ENCODE measurements at places on chromosomes 7 and 10. TPM values are rescaled to one million over a fixed set of nuclear protein-coding genes. Genes with fewer than 3 reads are reported as not detected.

The DNAJC30 gene
- total RNA-seq = 3.1 TPM

The PSPH gene
- 19.8 TPM for total RNA-seq

The TBX20 gene
- total RNA-seq = not detected

The FAM24B gene
- total RNA-seq = 3.9 TPM

The TRIL gene
- total RNA-seq = 10.9 TPM

The AKR1D1 gene
- total RNA-seq = not detected

The EGR2 gene
- total RNA-seq = 1.6 TPM

The PDE6C gene
- not detected for total RNA-seq

The TDRD1 gene
- under 0.01 TPM for total RNA-seq

The ANKRD26 gene
- 32.3 TPM for total RNA-seq

The ACHE gene
- total RNA-seq = 16.1 TPM

The ARHGAP22 gene
- 2.2 TPM for total RNA-seq

- DNase-seq = no peak
Measured at GRCh38 chr10:122530177-122530576, 30.4 kb upstream of the DMBT1 start.

DNA sequence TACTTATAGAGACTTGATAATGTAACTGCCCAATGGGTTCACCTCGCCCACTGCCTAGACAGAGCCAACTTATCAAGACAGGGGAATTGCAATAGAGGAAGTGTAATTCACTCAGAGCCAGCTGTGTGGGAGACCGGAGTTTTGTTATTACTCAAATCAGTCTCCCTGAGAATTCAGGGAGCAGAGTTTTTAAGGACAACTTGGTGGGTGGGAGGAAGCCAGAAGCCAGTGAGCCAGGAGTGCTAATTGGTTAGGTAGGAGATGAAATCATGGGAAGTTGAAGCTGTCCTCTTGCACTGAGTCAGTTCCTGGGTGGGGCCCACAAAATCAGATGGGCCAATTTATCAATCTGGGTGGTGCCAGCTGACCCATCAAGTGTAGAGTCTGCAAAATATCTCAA is 20.1 kb upstream of the C7orf33 start:
- no peak for DNase-seq

DNA sequence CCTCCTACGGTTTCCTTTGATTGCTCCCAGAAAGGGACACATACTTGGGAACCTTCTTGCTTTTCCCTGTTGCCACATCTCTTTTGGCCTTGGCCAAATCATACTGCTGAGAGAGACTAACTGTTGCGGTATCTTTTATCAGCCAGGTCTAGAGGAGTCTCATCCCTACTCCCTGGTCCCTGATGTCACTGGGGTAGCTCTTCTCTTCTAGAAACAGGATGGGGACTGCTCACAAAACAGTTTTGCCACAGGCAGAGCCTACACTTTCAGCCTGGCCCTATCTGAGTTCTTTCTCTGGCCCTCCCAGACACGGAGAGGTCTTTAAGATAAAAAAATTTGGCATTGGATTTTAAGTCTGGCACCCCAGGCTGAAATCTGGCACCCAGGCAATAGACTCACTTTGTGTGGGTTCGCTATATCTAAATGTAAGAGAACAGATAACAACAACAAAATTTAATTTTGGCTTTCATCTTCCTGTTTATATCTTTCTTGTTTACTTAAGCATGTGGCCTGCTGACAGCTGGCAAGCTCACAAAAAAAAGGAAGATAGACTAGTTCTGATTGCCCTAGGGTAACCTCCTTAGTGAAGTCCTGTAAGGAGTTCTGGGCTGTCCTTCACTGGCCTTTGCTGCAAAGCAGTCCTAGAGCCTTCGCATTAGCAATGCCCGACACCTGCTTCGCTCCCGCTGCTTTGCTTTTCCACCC is 228.3 kb upstream of the NPVF start:
- no peak for DNase-seq

GRCh38 chr10:282294-283139 is 147.3 kb downstream of the ZMYND11 start:
- no peak for DNase-seq

GRCh38 chr10:33460505-33461294 is 126.2 kb upstream of the NRP1 start:
- no peak for DNase-seq

GRCh38 chr7:15781944-15782343 is 95.5 kb upstream of the MEOX2 start:
- no peak for DNase-seq

- no peak for DNase-seq
Measured at GRCh38 chr10:3476186-3476585, 303.6 kb upstream of the PITRM1 start.

DNA sequence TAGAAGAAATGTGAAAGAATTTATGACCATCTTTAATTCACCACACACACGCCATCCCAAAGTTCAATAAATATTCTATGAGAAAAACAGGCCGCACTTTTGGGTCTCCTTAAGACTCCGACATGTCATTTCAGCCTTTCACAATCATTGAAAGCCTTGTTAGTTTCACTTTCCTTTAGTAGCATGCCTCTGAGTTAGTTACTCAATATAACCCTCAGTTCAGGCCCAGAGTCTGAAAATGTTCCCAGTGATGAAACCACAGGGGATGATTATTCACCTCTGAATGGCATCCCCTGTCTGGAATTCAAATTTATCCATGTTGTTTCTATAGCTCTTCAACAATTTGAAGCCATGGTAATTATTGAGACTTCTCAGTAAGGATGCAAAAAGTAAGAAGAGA is 278.1 kb upstream of the NRP1 start:
- no peak for DNase-seq

GRCh38 chr10:51892965-51893658 is 193.7 kb upstream of the CSTF2T start:
- no peak for DNase-seq

DNA sequence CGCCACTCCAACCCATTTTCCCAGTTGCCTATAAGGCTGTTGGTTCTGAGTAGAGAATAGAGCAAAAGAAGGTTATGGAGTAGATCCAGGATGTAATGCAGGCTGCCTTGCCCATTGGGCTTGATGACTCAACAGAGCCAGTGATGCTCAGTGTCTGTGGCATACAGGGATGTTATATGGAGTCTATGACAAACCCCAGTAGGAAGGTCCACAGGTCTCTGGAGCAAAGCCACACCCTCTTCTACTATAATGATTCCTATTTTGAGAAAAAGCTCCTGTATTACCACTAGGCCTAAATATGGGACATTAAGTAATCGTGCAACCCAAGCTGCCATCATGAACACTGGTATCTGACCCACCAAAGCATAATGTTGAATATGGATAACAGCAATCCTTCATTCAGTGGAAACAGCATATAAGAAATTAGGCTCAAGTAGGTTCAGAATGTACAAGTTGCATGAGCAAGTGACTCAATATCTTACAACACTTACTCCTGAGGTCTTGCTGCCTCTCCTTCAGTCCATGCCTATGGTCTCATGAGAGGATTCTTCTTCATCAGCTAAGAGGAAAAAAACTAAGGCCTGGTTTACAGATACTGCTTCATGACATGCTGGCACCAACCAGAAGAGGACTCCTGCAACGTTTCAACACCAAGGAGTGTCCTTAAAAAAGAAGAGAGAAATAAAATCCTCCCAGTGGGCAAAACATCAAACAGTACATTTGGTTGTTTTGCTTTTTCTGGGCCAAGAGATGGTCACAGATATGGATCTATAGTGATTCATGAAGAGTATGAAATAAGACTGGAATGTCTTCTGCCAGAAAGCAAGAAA is 14.8 kb upstream of the FHIP2A start:
- DNase-seq = no peak

DNA sequence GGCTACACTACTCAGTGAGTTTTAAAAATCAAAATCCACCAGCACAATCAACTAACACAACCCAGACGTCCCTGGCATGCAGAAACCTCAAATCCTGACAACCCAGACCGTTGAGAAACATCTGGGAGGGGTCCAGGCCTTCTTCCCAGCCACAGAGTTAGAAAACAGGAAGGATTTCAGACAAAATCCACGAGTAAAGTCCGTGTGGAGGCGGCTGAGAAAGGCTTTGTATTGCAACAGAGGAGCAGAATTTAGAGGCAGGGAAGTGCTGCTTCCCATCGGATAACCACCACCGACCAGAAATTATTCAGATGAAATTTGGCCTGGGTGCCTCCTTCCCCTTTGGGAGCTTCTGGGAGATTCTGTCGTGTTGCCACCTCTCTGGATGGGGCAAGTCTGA is 61.5 kb downstream of the TNS3 start:
- DNase-seq = no peak

DNA sequence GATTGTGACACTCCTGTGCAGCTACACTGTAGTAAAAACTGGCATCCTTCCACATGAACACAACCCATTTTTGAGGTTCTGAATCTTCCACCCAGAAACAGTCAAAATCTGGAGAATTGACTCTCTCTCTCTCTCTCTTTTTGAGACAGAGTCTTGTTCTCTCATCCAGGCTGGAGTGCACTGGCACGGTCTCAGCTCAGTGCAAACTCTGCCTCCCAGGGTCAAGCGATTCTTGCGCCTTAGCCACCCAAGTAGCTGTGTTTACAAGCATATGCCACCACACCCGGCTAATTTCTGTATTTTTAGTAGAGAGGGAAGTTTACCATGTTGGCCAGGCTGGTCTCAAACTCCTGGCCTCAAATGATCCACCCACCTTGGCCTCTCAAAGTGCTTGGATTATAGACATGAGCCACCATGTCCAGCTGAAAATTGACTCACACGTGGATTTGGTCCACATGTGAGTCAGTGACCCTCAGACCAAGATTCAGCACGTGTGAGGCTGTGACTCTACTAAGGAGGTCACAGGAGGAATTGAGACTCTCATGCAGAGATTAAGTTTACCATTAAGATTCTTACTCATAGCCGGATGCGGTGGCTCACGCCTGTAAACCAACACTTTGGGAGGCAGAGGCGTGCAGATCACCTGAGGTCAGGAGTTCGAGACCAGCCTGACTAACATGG is 12.1 kb upstream of the ZNF107 start:
- DNase-seq = no peak

- no peak for DNase-seq
Measured at GRCh38 chr7:155455132-155455693, 2.7 kb upstream of the EN2 start.

- DNase-seq = no peak
Measured at GRCh38 chr7:150951521-150951920, 26.6 kb downstream of the KCNH2 start.

DNA sequence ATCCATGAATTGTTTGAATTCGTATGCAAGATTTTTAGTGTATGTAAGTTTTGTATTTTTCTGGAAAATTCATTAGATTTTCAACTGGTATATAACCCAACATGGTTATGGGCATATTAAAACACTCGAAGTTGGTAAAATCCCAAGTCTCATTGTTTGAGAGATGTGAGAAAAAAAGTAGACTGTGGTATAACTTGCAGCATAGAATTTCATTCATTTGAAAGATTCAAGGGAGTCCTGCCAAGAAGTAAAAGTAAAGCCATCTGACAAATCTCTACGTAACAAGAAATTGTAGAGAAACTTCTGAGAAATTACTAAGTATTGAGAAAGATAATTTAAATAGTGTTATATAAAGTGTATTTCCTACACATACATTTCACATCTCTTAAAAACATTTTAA is 40.2 kb downstream of the SEMA3E start:
- DNase-seq = no peak

DNA sequence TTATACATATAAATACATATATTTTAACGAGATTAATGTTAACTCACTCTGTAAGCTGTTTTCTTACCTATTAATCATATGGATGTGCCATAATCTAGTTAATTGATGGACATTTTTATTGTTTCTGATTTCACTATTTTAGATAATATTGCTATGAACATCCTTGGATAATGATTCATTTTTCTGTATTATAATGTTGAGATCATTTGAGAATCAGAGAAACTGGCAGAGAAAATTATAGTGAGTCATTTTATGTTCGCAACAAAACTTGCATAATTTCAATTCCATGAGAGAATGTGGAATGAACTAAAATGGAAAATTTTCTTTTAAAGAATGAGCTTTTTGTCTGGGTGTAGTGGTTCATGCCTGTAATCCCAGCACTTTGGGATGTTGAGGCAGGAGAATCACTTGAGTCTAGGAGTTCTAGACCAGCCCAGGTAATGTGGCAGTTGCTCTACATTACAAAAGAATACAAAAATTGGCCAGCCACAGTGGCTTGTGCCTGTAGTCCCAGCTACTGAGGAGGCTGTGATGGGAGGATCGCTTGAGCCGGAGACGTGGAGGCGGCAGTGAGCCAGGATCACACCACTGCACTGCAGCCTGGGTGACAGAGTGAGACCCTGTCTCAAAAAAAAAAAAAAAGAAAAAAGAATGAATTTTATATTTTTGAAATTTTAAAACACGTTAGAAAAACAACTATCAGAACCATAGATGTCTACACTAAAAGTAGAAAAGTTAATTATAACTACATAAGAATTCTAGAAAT is 40.5 kb downstream of the PAPSS2 start:
- DNase-seq = no peak

DNA sequence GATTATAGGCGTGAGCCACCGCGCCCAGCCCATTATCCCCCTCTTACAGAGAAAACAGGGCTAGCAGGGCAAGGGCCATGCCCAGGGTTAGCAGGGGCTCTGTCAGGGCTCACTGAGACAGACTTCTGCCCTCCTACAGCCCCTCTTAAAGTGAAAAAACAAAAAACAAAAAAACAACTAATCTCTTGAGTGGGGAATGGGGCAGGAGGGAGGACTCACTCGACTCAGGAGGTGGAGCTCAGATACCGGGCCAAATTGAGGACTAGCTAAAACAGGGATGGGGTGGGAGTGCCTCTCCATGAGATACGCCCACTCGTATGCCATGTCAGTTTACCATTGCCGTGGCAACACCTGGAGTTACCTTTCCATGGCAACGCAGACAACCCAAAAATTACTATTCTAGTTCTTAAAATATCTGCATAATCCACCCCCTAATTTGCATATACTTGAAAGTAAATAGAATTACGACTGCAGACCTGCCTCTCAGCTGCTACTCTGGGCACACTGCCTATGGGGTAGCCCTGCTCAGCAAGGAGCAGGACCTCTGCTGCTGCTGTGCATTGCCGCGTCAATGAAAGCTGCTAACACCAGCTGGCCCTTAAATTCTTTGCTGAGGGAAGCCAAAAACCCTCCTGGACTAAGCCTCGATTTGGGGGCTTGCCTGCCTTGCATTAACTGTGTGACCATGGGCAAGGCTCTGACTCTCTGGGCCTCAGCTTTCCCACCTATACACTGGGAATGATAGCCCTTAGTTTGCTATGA is 13.4 kb downstream of the SSC4D start:
- peak; percentile 9 for DNase-seq

- no peak for DNase-seq
Measured at GRCh38 chr7:69042138-69042537, 556.1 kb upstream of the AUTS2 start.

DNA sequence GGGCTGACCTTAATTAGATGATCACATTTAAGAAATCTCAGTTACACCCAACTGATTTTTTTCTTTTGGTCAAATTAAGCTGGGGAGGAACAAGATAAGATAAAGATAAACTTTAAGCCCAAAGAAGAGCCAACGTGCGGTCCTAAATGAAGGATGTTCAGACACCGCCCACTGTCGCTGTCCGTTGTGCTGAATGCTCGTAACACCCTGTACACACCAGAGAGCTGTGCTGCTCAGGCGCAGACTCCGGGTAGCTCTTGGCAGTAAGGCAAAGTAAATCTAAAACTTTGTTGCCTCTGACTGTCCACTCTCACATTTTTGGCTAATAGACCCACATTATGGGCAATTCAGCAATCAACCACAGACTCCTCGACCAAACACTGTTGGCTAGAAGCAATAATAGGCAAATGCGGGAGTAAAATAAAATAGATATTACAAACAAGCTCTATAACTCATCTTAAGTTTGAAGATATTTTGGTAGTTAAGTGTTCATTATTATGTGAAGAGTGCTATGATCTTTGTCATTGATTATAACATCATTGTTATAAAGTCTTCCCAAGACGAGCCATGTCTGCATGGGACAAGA is 57.1 kb downstream of the PLPP4 start:
- DNase-seq = no peak

GRCh38 chr7:116863936-116864500 is 1.6 kb downstream of the CAPZA2 start:
- DNase-seq = no peak
